ENCODE measurements at places on chromosomes 1 and 21.

- no peak for DNase-seq
Observed at GRCh38 chr1:12063141-12064072, at the start of gene TNFRSF8. TSS of gene TNFRSF8 (plus strand) at chr1:12063303. CDS start at chr1:12063599, 296 bp downstream.

DNA sequence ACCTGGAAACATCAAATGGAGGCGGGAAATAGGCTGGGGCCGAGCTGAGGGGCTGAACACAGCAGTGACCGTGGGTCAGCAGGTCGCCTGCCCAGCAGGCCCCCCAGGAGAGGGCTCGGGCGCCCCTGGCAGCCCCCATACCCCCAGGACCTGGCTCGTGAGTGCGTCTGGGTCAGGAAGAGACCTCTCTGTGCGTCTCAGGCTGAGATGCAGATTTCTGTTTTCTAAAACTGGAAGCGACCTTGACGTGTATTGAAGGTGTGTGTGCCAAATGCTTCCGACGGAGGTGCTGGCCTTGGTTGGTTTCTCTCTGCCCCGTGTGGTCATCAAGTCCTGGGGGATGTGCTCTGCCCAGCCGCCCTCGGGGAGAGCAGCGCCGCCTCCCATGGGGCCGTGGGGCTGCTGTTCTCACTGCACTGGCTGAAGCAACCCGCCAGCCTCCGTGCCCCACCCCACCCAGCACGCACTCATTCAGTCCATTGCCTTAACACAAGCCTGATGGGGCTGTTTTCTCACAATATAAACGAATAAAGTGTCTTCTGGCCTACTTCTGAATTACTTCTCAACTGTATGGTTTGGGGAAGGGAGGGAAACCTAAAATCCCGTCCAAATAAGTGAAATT, 7.4 kb downstream of the PEX10 start:
- no peak for DNase-seq

GRCh38 chr21:29670228-29670627, 269.6 kb downstream of the GRIK1 start:
- no peak for DNase-seq

- no peak for DNase-seq
Observed at GRCh38 chr1:90340606-90341005, 345.7 kb downstream of the ZNF326 start.

GRCh38 chr21:43315244-43316137, 111.4 kb downstream of the SIK1 start:
- DNase-seq, result no peak

DNA sequence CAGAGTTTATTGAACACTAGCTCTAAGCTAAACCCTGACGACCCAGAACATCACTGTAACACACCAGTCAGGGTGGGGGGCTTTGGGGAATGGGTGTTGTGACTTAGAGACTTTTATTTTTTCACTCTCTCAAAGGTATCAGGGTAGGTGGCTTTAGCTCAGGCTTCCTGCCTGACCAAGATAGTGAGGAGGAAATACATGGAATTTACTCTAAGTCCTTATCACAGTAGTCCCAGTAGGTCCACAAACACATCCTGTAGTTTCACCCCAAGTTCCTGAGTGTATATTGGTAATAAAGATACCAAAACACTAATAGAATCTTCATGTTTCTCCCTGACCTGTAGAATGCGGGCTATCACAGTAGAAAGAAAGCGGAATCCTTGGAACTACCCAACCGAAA, 15.1 kb downstream of the GJA5 start:
- no peak for DNase-seq

- no peak for DNase-seq
Observed at GRCh38 chr1:159066108-159066507, 10.5 kb downstream of the AIM2 start.

DNA sequence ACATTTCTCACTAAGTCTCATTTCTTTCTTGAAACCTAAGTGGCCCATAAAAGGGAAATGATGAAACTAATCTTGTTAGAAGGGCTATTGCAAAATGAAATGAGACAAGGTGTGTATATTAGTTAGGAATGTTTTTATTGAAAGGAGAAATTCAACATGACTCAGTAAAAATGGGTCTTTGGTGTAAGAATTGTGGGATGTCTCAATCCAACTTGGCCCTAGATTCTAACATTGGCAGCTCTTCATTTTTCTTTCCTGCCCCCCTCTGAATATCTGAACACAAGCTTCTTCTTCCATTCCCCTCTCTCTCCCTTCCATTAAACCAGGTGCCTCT, 26.8 kb upstream of the TARBP1 start:
- DNase-seq, result no peak

GRCh38 chr21:43829575-43830119, 35.4 kb upstream of the AGPAT3 start:
- no peak for DNase-seq

- DNase-seq, result no peak
Observed at GRCh38 chr1:182527680-182528079, 61.4 kb downstream of the RNASEL start.

GRCh38 chr21:44350773-44351481, 2.5 kb upstream of the TRPM2 start:
- no peak for DNase-seq

DNA sequence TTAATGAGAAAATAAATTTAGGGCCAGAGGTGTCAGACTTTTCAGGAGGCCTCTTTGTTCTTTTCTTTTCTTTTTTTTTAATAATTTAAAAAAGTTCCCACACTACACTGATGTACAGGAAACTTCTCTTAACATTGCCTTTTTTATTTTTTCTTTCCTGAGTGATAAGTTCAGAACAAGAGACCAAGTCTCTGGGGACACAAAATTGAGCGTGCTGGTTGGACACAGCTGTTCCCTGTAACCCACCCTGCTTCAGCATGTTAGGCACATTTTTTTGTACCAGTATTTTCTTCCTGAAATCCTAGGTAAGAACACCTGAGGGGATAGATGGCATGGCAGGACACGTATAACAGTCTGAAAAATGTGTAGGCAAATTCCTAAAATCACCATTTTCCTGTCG, 50.1 kb downstream of the PBX1 start:
- no peak for DNase-seq

DNA sequence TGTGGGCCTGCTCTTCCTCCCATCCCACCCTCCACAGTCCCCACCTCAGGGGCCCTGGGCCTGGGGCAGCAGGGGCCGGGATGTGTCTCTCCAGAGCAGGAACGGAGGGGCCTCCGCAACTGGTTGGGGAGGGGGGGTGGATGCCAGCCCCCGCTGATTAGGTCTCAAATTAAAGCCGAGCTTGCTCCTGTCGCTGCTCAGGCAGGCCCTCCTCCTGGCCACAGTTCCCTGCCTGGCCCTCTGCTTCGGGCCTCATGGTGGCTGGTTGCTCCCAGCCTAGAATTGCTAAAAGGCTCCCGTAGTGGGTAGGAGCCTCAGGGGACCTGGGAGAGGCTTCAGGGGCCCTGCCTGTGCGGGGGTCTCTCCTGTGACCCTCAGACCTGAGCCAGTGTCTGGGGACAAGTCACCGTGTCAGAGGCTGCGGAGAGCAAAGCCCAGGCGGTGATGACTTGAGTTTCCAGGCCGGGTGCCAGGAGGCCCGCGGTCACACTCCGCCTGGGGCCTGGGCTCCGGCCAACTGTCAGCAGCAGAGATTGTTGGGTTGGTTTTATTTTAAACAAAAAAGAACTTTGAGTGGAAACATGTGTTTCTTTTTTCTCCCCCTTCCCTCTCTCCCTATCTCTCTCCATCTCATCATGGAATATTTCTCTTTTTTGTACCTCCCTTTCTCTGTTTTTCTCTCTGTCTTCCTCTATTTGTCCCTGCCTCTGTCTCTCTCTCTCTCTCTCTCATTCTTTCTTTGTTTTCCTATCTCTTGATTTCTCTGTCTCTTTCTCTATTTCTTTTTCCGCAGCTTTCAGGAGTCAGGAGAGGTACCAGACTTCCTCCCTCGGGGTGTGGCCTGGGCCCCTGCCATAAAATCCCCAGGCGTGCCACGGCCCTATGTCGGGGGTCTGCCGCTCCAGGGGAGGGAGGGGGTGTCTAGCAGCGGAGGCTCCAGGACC, 20.0 kb upstream of the EPHA2 start:
- DNase-seq, result peak; percentile 49

- DNase-seq, result no peak
Observed at GRCh38 chr1:56972976-56973375, 7.2 kb upstream of the C8B start.

GRCh38 chr1:71362691-71363090, 281.9 kb upstream of the ZRANB2 start:
- DNase-seq, result no peak

DNA sequence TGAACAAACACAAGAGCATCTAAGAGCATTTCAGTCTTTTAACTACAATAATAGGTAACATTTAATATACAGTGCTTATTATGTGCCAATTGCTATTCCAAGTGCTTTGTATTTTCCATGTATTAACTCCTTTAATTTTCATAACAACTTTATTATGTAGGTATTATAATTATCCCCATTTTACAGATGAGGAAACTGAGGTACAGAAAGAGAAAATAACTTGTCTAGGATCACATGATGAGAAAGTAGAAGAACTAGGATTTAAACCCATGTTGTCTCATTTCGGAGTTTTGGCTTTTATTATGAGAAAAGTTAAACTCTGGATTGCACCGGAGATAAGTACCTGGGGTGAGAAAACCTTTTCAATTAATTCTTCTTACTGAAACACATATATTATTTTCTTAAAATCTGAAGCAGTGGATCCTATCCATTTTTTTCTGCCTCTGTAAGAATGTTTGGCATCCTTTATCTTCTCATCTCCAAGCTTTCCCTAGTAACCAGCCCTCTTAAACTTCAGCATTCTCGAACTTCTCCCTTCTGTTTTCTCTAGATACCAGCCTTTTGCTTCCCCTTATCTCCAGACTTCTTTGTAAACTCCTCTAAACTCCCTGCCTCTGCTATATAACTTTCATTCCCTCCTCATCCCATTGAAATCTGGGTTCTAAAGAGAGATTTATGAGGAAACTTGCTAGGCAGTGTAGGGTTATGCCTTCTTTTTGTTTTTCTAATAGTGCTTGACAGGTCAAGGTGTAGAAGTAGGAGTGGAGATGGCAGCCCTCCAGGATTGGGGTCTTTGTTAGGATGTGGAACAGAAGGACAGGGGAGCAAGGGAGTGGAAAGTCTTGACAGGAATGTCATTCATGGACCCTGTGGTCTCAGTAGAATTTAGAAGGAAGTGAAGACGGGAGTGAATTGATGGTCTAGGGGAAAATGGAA, 28.3 kb downstream of the POU2F1 start:
- no peak for DNase-seq

GRCh38 chr1:5915587-5916571, 76.3 kb downstream of the NPHP4 start:
- peak; percentile 72 for DNase-seq

DNA sequence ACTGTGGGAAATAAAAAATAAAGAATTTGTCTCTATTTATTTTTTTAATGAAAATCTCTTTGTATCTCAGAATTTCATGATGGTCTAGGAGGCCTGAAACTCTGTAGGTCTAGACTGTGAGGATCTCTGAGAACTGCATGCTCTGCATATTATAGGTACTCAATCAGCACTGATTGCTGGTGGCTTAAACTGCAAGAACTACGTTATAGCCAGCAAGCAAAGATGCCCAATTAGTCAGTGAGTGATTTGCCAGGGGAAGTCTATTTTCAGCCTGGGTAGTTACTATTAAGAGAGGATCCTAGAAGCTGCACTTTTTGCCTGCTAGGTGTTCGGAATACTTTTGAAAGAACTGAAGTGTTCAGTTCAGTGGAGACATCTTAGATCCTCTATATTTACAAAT, 87.4 kb downstream of the GPR52 start:
- no peak for DNase-seq

GRCh38 chr1:21152423-21153100, 24.1 kb downstream of the EIF4G3 start:
- no peak for DNase-seq

- peak; percentile 39 for DNase-seq
Observed at GRCh38 chr1:199113265-199113869, 474.5 kb downstream of the PTPRC start.

- no peak for DNase-seq
Observed at GRCh38 chr1:89850844-89851415, 30.1 kb downstream of the LRRC8D start.

DNA sequence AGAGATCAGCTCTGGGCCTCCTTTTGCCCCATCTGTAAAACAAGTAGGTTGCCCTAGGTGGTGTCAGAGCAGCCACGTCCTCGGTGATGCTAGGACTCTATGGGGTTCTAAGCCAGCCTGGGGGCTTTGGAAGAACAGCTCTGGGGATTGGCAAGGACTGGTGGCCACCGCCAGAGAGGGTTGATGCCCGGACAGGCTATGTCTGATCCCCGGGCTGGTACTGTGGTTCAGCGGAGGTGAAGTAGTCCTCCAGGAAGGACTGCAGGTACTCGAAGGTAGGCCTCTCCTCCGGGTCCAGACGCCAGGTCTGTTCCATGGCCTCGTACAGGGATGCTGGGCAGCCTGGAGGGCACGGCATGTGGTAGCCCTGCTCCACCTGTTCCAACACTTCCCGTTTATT, 8.8 kb upstream of the AHDC1 start:
- no peak for DNase-seq

GRCh38 chr1:78003070-78003746, 1.5 kb upstream of the DNAJB4 start:
- DNase-seq, result no peak

DNA sequence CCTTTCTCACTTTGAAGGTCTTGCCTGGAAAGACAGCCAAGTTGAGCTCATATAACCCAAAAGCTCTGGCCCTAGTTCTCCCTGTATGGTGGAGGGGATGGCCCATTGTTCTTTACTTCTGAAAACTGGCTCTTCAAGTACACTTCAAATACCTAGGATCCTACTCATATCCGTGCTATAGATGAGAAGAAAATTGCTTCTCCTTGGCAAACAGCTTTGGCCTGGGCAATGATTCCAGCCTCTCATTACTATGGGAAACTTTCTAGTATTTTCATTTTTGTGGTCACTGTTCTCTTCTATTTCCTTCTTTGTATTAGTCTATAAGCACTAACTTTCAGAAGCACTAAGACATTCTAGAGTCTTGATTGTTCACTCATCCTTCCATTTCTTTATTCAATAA, 53.7 kb downstream of the ZNF697 start:
- DNase-seq, result no peak

- no peak for DNase-seq
Observed at GRCh38 chr1:84687714-84688462, 2.4 kb downstream of the SSX2IP start.

DNA sequence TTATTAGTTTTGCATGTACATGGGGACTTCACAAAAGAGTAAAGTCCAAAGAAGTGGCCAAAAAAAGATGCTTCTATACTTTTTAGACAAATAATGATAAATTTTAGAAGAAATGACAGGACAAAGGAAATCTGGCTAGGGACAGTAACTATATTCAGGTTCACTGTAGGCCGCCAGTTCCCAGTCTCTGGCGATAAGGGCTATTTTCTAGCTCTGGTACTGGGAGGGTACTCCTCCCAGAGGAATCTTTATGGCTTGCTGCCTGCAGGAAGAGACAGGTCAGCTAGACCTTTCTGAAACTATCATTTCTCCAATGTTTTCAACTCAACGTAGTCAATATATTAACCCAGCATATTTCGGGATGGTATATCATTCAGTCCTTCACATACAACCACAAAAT, 37.5 kb upstream of the RGS2 start:
- DNase-seq, result no peak
